ENCODE measurements at places on chromosomes 5 and 9.
A peak's percentile ranks its signal among the peaks of the same experiment; 100 is the strongest.

GRCh38 chr9:112112941-112113681 is 62.0 kb downstream of the SUSD1 start:
- DNase-seq: peak; percentile 9

DNA sequence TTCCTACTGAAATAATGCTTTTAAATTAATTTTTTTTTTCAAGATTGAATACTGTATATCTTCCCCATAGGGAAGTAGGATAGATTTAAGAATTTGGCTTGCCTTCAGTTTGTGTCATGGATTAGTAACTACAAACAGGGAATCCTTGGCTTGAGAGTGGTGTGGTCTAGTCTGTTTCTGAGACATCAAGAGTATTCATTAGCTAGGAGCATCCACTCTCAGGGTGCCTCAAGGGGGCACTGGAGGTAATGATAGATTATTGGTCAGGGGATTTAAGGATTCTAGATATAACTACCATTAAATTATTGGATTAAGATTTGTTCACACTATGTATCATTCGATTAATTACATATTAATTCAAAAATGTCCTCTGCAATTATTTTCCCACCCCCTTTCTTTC is 91.8 kb upstream of the TXNDC8 start:
- DNase-seq: no peak

DNA sequence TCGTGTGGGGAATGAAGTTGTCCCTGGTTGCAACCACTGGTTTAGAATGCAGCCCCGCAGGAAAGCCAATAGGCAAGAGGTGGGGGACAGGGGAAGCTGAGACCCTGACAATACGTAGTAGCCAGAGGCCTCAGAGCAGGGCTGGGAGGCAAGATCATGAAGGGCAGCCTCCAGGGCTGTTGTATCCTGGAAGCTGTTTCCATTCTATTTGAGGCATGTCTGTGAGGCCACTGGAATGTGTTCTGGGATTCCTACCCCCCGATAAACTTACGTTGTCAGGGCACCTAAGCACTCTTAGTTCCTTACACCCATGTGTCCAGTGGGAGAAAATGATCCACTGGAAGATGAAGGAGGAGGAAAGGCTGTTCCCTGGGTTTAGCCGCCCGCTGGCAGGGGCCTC is 177.3 kb downstream of the CFAP90 start:
- DNase-seq: no peak

DNA sequence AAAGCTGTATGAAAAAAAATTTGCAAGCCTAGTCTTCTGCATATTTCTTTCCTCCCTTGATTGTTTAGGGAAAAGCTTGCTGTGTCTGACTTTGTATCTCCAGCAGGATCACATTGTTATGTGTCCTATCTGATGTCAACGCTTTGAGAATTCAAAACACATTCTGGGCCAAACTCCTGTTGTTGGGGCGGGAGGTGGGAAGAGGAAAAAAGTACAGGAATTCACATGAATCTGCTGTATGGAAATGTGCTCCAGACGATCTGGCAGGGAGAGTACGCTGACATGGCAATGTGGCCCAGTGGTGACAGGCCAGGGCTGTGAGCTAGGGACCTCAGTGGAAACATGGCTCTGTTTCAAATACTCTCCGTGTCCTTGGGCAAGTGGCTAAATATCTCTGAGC is 87.4 kb upstream of the GNA14 start:
- DNase-seq: no peak

- DNase-seq: no peak
Measured at GRCh38 chr5:12258549-12258948, 354.3 kb upstream of the CTNND2 start.

DNA sequence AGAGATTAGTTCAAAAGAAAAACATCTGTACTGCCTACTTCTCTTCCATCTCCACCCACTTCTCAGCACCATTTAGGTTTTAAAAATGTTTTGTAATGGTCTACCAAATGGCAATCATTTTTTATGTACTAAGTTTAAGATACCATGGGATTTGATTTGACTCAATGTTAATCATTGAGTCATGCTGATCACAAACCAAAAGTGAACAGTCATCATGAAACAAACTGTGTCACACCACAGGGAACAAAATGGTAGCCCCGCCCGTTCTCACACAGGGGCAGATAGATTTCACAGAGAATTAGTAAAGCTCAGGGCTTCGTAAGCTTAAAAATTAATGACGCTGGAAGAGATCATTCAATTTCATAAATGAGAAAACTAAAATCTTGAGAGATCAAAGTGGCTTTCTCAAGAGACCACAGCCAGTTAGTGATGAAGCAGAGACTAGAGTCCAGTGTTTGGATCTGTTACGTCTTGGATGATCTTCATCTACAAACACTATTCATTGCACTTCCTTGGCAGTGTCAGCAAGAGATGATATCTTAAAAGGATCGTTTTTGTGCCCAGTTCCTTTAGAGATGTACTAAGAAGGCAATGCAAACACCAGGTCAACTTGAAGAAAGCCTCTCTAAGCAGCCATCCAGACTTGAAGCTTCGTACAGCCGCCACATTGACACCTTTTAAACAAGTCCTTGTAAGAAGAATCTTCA is 33.9 kb upstream of the TRIO start:
- DNase-seq: peak; percentile 83

DNA sequence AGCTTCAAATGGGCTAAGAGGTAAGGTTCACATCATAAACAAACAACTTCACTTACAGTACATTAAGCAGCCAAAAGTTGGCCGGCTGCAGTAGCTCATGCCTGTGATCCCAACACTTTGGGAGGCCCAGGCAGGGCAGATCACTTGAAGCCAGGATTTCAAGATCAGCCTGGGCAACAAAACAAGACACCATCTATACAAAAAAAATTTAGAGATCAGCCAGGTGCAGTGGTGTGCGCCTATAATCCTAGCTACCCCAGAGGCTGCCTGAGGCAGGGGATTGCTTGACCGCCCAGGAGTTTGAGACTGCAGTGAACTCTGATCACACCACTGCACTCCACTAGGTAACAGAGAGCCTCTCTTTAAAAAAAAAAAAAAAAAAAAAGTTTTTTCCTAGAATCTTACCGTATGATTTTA is 16.9 kb downstream of the UBTD2 start:
- no peak for DNase-seq

GRCh38 chr5:178883815-178884430 is 11.8 kb upstream of the ZFP2 start:
- no peak for DNase-seq

DNA sequence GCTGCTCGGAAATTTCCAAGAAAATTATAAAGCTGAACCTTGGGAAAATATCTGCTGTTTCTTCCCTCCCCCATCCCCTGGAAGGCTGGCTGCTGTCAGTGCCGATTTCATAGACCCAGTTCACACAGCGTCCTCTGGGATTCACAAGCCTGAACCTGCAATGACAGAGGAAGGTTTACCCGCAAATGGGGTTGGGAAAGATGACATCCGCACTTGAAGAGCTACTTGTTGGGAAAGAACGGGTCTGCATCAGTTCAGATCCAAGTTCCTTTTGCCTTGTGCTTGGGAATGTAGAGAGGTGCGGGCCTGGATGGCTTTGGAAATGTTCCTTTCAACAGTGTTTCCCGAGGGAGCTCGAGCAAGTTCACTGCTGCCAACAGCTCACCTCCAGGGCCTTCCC is 13.9 kb downstream of the PCDH12 start:
- no peak for DNase-seq

- DNase-seq: no peak
Measured at GRCh38 chr5:14518638-14519037, 63.0 kb upstream of the OTULINL start.

DNA sequence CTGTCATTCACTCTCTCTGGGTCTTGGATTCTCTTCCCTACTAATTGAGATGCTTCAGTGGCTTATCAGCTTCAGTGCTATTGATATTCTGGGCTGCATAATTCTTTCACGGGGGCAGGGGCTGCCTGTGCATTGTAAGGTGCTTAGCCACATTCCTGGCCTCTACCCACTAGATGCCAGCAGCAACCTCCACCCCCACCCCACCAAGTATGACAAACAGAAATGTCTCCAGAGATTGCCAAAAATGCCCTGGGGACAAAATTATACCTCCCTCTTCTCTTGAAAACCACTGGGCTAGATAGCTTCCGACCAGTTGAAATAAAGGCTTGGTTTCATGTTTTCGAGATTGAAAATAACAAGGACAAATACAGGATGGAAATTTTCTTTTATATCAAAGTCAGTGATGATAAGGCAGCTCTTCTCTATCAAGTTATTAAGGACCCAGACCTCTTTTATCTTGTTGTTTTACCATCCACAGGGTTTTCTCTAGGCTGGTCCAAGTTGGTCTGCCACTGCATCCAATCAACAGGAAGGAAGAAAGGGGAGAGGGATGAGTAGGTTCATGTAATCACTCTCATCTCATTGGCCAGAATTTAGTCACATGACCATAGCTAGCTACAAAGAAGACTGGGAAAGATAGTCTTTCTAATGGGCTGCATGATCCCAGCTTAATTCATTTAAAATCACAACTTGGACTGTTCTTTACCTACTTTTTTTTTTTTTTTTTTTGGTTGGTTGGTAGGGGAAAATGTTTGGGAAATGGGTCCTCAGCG is 92.1 kb upstream of the RANBP3L start:
- DNase-seq: no peak

DNA sequence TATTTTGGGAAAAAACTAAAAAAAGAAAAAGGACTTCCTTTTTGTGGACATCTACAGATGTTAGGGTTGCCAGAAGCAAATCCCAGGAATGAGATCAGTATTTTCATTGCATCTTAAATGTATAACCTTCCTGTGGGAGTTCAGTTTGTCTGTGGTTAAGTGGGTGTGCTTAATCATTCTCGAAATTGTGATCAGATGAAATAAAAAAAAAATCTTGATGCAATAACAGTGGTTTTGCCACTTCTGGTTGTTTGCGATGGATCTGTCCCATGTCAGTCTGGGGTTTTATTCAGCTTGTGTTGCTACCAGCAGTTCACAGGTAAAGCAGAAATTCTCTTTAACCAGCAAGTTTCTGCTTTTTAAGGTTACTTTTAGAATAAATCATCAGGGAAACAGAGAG is 179.0 kb downstream of the MAN2A1 start:
- DNase-seq: no peak

DNA sequence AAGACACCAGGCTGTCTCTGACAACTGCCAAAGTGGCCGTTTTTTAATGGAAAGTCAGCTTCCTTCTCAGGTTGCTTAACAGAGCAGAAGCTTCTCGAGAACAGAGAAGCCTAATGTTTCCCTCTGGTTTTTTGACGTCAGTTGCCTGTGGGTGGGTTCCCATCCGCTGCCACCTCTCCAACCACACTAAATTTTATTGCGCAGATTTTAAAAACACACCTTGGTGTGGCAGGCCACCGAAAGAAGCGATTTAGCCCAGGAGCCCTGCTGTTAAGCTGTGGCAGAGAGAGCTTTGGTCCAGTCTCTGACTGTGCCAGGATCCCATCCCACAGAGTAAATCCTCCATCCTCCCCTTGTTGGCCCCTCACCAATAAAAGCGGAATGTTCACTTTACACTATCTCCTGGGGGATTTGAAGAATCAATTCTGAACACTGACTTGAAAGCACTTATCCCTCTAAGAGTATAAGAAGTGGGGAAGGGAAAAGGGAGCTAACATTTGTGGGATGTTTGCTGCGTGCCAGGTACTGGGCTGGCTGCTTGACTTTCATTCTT is 181.6 kb downstream of the AOPEP start:
- no peak for DNase-seq

GRCh38 chr9:22211588-22212360 is 202.7 kb upstream of the CDKN2B start:
- no peak for DNase-seq

Measured in activated CD4-positive, alpha-beta T cell treated with anti-CD3 and anti-CD28 coated beads, Interleukin-10, Interleukin-2, amounts not matched to agents 100 ng/mL and 50 ng/mL, durations not matched to agents 16 hours and 8 hours (primary cell).